ENCODE measurements at places on chromosomes 7 and 10.

- no peaks in the 10 kb centered on the region for H3K4me1 ChIP-seq
- no peaks in the 10 kb centered on the region for H3K27me3 ChIP-seq
- H3K36me3 ChIP-seq, result no peaks in the 10 kb centered on the region
Observed at GRCh38 chr10:99374526-99374925, 45.4 kb downstream of the CNNM1 start.

GRCh38 chr7:133051066-133051465 lies 30.8 kb downstream of the CHCHD3 start:
- no peak overlapping the region for H3K27ac ChIP-seq
- peaks cover 39% of the 10 kb centered on the region for H3K4me1 ChIP-seq
- H3K4me3 ChIP-seq, result no peak overlapping the region
- no peaks in the 10 kb centered on the region for H3K36me3 ChIP-seq
- H3K27me3 ChIP-seq, result no peaks in the 10 kb centered on the region

DNA sequence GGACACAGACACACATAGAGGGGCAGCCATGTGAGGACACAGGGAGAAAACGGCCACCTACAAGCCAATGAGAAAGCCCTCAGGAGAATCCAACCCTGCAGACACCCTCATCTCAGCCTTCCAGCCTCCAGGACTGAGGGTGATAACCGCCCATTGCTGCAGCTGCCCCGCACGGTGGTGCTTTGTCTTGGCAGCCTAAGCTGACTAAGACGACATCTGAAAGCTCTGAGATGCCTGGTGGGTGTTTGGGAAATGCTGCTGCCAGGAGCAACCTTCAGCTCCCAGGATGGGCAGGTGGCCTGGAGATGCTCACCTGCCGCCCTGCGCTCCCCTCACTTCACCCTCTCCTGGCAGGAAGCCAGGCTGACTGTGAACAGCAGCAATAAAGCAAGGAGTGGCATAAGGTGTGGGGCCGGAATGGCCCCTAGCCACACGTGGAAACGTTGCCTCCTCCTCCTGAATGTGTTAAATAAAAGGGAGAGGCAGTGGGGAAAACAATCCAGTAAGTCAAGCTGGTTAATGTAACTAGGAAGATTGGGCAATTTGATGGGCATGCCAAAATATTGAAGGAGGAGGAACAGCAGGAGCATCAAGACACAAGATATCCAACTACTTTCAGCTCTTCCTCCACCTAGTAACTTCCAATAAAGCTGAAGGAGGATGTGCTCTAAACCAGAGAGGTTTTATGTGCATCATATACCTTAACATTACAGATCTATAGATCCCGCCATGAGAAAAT lies 121.5 kb downstream of the TNS3 start:
- H3K4me3 ChIP-seq, result no peak overlapping the region
- H3K27me3 ChIP-seq, result no peaks in the 10 kb centered on the region
- no peak for DNase-seq
- no peaks in the 10 kb centered on the region for H3K36me3 ChIP-seq

- no peaks in the 10 kb centered on the region for H3K27me3 ChIP-seq
- peaks cover 37% of the 10 kb centered on the region for H3K4me1 ChIP-seq
- no peak overlapping the region for H3K4me3 ChIP-seq
- no peaks in the 10 kb centered on the region for H3K36me3 ChIP-seq
- no peak for DNase-seq
Observed at GRCh38 chr10:5590816-5591215, 66.1 kb downstream of the CALML3 start.

DNA sequence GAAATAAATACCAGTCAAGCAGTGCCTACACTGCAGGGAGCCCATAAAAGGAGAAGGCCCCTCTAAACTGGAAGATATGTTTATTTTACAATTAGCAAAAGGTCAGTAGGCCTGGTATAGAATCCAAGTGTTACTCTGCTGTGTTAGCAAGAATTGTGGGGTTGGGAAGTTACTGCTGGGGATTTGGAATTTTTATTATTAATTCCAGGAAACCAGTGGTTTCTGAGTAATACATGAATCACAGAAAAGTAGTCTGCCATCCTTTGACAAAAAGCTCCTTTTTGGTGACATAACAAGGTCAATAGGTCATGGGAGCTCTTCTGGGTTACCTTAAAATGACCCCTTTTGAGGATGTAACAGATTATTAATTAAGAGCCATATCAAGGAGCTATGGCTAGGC lies 67.4 kb downstream of the ZNF92 start:
- no peak overlapping the region for H3K27ac ChIP-seq
- H3K4me3 ChIP-seq, result no peak overlapping the region
- H3K4me1 ChIP-seq, result peaks cover 5% of the 10 kb centered on the region
- DNase-seq, result no peak

DNA sequence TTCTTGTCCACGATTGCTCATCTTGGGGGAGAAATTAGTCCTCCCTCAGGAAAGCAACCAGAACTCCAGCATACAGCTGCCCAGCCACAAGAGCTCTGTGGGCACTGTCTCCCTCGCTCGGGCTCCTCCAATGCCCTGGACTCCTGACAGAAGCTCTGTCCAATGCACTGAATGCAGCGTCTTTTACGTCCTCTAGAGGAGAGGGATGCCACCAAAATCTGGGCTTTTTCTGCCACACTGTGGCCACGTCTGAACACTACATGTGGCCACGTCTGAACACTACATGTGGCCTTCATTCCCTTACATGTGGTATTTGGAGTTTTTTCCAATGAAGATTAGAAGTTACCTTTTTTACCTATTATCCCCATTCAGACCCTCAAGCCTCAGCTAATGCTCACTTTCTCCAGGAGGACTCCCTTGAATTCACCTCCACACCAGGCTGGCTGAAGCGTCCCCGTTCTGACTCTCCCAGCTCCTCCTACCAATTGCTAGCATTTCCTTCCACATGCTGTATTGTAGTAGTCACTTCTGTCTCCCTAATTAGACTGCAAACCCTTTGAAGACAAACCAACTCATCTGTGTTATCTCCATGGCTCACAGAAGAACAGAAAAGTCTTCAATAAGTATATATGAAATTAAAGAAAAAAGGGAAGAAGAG lies 134.3 kb upstream of the PDE1C start:
- peak; percentile 87 for DNase-seq
- no peaks in the 10 kb centered on the region for H3K4me1 ChIP-seq
- no peaks in the 10 kb centered on the region for H3K27me3 ChIP-seq
- H3K4me3 ChIP-seq, result peak overlapping the region; percentile 29

- H3K27ac ChIP-seq, result no peak overlapping the region
- H3K36me3 ChIP-seq, result no peaks in the 10 kb centered on the region
- DNase-seq, result no peak
- no peaks in the 10 kb centered on the region for H3K27me3 ChIP-seq
Observed at GRCh38 chr10:103763374-103764202, 91.8 kb downstream of the SH3PXD2A start.

DNA sequence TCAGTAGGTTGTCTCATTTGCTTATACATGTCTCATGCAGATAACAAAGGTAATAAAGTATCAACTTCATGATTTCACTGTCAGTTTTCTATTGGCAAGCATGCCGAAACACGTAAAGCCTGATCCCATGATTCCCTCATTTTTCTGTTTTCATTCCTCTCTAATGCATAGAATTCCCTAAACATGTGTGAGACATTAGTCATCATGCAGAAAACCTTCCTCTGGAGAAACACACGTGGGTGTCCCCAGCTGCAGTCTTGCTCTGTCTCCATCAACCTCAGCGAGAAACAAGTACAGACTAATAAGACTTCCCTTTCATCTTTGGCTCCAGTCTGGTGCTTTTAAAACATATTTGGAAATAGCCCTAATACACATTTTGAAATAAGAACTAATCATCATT lies 432.7 kb upstream of the VSTM2A start:
- no peaks in the 10 kb centered on the region for H3K27me3 ChIP-seq
- H3K27ac ChIP-seq, result no peak overlapping the region
- H3K4me1 ChIP-seq, result no peaks in the 10 kb centered on the region
- DNase-seq, result no peak
